Stimulated activated CD8-positive, alpha-beta memory T cell treated with anti-CD3 and anti-CD28 coated beads, Interleukin-4, amount 100 ng/mL, for 1 hour (primary cell): ENCODE measurements at places on chromosomes 3 and 15.

DNA sequence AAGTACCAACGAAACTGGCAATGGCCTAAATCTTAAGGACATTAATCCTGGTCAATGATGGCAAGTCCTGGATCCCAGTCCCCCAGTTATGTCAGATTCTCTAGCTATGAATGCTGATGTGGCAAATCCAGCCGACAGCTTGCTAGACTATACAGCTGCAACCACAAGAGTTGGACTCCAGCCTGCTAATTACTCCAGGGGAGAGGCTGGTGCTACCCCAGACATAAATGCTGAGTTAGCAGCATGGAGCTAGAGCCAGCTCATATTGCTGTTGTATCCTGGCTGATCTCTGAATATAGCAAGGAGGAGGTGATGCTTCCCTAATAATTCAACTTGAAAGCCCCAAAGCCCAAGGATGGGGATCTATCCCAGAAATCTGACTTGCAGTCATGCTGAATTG is 207.1 kb downstream of the LRRN1 start:
- DNase-seq: no peak

DNA sequence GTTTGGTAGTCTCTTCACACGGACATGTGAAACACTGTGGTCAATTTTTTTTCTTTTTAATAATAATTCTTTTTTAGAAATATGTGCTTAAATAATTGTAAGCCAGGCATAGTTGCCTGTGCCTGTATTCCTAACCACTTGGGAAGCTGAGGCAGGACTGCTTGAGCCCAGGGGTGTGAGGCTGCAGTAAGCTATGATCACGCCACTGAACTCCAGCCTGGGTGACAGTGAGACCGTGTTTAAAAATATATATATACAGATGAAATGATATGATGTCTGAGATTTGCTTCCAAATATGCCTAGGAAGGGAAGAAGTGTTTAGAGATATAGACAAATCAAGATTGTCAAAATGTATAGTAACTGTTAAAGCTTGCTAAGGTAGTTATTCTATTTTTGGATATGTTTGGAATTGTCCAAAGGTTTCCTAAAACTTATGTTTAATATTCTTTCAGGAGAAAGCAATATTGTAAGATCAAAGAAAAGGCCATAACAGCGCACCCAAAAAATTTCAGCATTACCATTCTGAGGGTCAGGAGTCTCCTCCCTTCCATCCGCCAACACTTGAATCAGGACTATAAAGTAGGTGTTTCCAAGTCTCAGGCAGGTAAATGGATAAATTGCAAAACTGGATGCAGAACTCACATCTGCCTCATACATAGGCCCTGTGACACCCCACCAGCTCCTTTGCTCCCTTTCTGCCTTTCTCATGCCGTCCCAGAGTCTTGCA is 532 bp upstream of the SELENOT start:
- DNase-seq: no peak

DNA sequence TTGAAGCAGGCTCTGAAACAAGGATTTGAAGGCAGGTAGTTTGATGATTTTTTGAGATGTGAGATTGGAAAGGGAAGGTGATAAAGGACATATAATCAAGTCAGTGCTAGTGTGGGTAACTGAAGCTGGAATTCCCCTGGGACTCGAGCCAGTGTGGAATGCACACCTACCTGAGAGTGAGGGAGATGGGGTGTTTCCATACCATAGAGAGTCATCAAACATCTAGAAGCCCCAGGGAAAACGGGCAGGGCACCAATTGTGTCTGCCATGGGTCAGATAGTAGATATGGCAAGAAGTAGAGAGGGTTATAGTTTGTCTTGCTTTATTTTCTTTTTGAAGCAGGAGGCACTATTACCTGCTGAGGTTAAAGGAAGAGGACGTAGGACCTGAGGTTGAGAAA is 120.0 kb downstream of the SSR3 start:
- no peak for DNase-seq

DNA sequence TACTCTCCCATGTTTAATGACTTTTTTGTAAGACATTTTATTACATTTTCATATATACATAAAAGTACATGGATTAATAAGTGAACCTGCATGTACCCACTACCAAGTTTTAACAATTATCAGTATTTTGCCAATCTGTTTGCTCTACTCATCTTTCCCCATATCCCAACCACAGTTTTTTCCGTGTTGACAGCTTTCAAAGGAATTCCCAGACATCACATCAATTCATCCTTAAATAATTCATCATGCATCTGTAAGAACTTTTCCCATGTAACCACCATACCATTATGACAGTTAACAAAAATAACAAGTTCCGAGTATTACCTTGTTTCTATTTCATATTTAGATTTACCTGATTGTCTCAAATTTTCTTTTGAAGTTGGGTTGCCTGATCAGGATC is 436.7 kb downstream of the PDCD6IP start:
- DNase-seq: no peak

DNA sequence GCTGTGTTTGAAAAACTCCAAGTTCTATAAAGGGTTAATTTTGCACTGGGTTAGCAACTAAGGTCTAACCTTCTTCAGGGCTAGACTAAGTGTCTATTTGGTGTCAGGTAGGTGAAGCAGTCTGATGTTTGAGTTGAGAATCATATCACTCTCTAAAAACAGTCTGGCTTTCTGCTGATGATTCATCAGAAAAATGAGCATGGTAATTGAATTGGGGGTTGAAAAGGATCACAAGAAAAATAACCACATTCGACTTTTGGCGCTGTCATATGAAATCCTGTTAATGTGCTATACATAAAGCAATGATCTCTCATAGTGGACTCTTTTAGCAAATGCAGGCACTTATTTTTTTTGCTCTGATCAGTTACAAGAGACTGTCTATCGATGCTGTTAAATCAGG is 242.2 kb upstream of the AZI2 start:
- DNase-seq: no peak

GRCh38 chr3:15521573-15521965 is at the start of gene COLQ:
Gene COLQ, minus strand, starts transcription at chr3:15521706. Its CDS starts 81 bp downstream, at chr3:15521625.
- no peak for DNase-seq

- no peak for DNase-seq
Measured at GRCh38 chr3:15476378-15476777, 45.1 kb downstream of the COLQ start.

DNA sequence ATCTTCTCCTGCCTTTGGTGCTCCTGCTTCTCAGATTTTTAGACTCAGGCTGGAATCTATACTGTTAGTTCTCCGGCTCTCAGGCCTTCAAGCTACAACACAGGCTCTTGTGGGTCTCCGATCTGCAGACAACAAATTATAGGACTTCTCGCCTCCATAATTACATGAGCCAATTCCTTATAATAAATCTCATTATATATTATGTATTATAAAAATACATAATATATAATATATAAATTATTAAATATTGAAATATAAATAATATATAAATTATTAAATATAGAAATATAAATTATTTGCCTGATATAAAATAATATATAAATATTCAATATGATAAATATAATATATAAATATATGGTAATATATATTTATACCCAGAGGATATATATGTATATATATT is 1214.0 kb downstream of the ROBO2 start:
- DNase-seq: no peak

GRCh38 chr15:64096668-64097384 is 1.0 kb downstream of the SNX1 start:
- no peak for DNase-seq

DNA sequence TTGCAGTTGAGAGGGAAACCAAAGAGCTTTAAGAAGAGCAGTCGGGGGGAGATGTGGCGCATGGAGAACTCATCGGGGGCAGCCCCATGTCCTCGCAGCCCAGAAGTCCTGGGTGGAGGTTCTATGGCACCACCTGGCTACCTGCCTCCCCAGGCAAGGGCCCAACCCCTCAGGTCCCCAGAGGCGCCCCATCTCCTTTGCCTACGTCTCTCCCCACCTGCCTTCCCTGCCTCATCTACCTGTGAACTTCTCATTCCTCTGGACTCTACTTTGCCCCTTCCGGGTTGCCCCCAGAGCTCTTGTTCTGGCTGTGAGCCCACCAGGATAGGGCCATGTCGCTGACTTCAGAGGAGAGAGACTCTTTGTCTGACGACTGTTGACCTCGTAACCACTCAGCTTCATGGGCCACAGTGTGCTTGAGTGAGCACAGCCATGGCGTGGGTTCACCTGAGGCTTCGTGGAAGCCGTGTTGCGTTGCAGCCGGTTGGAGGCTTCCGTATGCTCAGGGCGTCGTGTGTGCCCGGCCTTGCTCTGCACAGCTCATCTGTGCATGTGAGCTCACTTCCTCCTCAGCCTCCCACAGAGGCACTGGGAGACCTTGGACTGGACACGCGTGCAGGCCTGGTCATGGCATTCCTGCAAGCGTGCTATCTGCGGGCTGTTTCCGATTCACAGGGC is 13.4 kb downstream of the APBA2 start:
- no peak for DNase-seq

DNA sequence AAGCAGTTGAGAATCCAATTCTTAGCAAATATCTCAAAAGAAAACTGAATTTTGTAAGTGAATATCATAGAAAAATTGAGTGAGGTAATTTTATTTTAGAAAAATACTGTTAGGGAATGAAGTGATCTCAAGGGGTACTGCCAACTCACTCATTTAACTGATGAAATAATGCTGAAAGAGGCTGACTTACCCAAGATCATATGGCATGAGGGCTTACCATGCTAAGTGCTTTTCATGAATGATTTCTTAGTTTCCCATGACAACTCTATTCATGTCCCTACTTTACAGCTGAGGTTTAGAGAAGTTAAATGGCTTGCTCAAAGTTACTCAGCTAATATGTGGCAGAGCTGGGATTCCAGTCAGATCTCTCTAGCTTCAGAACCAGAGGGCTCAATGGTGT is 30.6 kb downstream of the CCDC14 start:
- DNase-seq: no peak

GRCh38 chr3:149243540-149243939 is 21.9 kb upstream of the CP start:
- DNase-seq: no peak

DNA sequence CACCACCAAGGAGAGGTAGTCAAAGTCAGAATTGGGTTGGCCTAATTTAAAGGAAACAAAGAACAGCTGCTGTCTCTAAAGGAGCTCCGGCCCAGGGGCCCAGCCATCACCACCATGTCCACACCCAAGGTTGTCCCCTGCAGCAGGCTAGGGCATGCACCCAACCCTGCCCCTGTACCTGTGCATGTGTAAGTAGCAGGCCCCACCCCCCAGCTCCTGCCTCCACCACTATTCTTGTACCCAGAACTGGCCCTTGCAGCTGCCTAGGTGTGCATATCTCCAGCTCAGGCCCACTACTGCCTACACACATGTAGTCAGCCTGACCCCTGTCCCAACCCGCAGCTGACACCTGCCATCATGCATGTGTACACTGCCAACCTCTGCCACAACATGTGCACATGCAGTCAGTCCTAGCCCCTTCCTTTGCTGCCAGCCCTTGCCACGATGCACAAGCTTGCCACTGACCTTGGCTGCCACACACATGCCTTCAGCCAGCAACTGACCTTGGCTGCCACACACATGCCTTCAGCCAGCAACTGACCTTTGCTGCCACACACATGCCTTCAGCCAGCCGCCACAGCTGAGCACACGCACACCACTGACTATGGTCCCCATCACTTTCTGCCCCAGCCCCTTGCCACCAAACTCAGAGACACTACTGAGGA is 39.7 kb downstream of the FGF12 start:
- no peak for DNase-seq

DNA sequence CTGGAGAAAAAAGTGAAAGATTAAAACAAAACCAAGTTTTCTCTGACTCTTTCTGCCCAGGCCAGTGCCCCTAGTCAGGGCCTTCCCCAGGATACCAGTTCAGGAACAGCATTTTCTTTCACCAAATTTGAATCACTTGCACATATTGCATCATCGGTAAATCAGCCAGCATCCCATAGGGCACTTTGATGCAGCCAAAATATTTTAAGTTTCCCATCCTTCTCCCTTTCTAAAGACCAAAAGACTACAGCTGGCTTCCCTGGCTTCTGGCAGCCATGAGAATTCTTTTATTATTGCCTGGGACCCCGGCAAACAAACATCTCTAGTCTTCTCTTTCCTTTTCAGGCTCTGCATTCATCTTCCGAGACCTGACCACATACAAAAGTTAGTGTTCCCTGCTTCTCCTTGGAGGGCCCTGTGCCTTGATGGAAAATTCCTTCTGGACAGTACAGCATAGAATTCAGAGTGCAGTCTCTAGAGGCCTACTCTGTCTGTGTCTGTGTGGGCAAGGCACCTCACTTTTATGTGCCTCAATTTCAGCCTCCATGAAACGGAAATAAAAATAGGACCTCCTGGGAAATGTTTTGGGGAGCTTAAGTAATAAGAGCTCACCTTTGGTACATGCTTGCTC is 348.0 kb downstream of the VPS13C start:
- no peak for DNase-seq

GRCh38 chr3:28586325-28586724 is 237.7 kb upstream of the AZI2 start:
- DNase-seq: no peak

DNA sequence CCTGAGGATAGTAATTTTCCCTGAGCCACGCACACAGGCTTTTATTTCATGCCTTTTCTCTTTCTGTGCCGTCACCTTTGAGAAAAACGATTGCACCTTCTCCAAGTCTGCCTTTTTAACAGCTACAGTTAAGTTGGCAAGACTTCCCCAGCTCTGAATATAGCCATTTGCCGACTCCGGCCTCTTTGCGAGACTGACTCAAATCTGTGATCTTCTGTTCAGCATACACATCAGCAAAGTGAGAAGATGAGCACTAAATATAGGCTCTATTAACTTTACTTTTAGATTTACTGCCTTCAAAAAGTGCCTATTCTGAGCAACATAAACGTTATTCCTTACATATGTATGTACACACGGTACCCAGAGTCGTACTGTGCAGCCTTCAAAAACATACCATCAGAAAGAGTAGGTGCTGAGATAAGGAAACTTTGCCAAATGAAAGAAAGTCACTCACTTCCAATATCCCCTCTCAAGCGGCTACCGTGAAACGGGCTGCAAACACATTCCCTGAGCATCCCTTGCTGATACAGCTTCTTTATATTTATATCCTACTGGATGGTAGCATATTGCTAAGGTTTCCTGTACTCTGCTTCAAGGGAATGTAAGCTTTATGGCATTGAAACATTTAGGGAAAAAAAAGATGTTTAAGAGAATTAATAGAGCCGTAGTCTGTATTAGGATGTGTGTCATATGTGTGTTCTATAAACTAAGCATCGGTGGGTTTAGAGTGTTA is 283.3 kb upstream of the TPRG1 start:
- no peak for DNase-seq

DNA sequence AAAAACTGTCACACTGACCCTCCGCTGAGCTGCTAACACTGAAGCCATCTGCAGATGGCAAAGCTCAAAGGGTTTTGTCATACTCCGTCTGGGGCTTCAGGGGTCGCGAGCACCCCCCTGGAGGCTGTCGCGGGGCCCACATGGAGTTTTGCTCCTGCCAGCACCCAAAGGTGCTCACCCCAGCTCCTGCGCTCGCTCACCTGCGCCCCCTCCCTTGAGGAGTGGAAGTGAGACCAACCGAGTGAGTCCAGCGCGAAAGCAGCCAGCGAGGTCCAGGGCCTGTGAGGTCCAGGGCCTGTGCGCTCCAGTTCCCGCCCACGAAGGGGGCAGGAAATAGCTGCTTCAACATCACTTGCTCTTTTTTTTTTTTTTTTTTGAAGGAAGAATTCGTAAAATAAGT is 208.5 kb downstream of the ROBO2 start:
- DNase-seq: no peak

GRCh38 chr3:16848007-16848406 is 36.7 kb upstream of the PLCL2 start:
- no peak for DNase-seq

- DNase-seq: no peak
Measured at GRCh38 chr15:100922192-100923040, 3.3 kb downstream of the LRRK1 start.
